Activated T-helper 17 cell treated with anti-CD3 and anti-CD28 coated beads, Interleukin-2, amount 50 U/mL, for 72 hours (primary cell): ENCODE measurements at places on chromosomes 2 and 18.

- no peaks in the 10 kb centered on the region for H3K4me1 ChIP-seq
- peaks cover 15% of the 10 kb centered on the region for H3K27me3 ChIP-seq
- no peak for ATAC-seq
- H3K36me3 ChIP-seq = no peaks in the 10 kb centered on the region
- no peak overlapping the region for H3K27ac ChIP-seq
Measured at GRCh38 chr18:55780586-55781071, 192.6 kb upstream of the TCF4 start.

- no peak overlapping the region for H3K27ac ChIP-seq
- ATAC-seq = no peak
- no peaks in the 10 kb centered on the region for H3K36me3 ChIP-seq
- H3K4me3 ChIP-seq = peak overlapping the region; percentile 83
Measured at GRCh38 chr2:48532174-48532573, 2.2 kb downstream of the STON1 start.

DNA sequence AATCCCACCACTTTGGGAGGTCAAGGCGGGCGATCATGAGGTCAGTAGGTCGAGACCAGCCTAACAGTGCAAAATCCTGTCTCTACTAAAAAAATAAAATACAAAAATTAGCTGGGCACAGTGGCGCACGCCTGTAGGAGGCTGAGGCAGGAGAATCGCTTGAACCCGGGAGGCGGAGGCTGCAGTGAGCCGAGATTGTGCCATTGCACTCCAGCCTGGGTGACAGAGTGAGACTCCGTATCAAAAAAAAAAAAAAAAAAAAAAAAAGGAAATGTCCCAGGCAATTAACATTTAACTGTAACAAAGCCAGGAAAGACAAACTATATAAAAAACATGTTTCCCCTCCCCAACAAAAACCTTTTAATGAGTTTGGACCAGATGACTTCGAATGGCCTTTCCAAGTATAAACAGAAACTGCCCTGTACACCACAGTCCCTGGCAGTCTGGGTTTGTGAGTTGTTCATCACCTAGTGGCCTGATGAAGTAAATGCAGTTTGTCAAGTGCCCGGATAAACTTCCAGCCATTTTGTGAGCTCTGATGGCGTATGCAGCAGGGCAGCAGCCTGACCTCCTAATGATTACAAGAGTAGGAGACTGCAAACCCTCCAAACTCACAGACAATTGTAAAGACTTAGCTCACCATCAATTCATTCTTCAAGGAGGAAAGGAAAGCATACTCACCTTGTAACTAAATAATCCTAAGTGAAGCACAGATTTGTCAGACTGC lies 16.6 kb upstream of the PCBP1 start:
- H3K27ac ChIP-seq = peak overlapping the region; percentile 98
- peak overlapping the region; percentile 83 for H3K4me3 ChIP-seq
- no peaks in the 10 kb centered on the region for H3K27me3 ChIP-seq
- peaks cover 33% of the 10 kb centered on the region for H3K4me1 ChIP-seq

DNA sequence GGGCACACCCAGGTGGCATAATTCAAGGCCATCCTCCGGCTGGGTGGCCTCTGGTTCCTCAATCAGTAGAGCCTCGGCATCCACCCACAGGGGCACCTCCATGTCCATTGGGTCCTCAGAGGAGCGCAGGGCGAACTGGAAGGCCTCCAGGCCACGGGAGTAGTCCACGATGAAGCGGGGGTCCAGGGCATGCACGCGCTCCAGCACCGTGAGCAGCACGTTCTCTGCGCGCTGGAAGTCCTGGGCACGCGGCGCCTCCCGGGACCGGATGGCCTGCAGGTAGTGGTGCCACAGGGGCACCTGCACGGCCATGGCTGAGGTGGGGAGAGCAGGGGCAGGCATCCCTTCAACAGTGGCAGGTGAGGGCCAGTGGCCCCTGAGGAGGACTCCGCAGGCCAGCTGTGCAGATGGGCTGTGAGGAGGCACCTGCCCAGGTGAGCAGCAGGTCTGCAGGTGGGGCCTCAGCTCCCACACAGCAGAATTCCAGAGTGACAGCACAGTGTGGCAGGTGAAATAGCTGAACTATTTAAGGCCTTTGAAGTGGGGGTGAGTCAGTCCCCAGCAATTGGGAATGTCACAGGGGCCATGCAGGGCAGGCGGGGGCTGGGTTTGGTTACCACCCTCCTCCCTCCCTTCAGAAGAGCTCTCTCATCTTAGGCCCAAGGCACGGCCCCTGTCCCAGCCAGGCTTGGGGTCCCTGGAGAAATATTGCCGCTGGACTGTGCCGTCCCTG lies at the start of gene MAB21L4:
Gene MAB21L4, minus strand, starts transcription at position 501 of the 733 bp plus-strand sequence. Its CDS starts 159 bp downstream, at position 342.
- H3K4me1 ChIP-seq = no peaks in the 10 kb centered on the region
- ATAC-seq = no peak
- H3K36me3 ChIP-seq = no peaks in the 10 kb centered on the region
- H3K27me3 ChIP-seq = peaks cover 3% of the 10 kb centered on the region
- no peak within 1 kb of the TSS for H3K4me3 ChIP-seq

- no peak overlapping the region for H3K4me3 ChIP-seq
- H3K27ac ChIP-seq = no peak overlapping the region
- ATAC-seq = no peak
- peaks cover 4% of the 10 kb centered on the region for H3K4me1 ChIP-seq
- no peaks in the 10 kb centered on the region for H3K36me3 ChIP-seq
- no peaks in the 10 kb centered on the region for H3K27me3 ChIP-seq
Measured at GRCh38 chr18:23321996-23322395, 131.1 kb upstream of the RIOK3 start.

GRCh38 chr2:67560771-67561456 lies 163.8 kb downstream of the ETAA1 start:
- H3K27ac ChIP-seq = no peak overlapping the region
- no peaks in the 10 kb centered on the region for H3K4me1 ChIP-seq
- no peaks in the 10 kb centered on the region for H3K36me3 ChIP-seq
- H3K27me3 ChIP-seq = peaks cover 4% of the 10 kb centered on the region
- H3K4me3 ChIP-seq = no peak overlapping the region

DNA sequence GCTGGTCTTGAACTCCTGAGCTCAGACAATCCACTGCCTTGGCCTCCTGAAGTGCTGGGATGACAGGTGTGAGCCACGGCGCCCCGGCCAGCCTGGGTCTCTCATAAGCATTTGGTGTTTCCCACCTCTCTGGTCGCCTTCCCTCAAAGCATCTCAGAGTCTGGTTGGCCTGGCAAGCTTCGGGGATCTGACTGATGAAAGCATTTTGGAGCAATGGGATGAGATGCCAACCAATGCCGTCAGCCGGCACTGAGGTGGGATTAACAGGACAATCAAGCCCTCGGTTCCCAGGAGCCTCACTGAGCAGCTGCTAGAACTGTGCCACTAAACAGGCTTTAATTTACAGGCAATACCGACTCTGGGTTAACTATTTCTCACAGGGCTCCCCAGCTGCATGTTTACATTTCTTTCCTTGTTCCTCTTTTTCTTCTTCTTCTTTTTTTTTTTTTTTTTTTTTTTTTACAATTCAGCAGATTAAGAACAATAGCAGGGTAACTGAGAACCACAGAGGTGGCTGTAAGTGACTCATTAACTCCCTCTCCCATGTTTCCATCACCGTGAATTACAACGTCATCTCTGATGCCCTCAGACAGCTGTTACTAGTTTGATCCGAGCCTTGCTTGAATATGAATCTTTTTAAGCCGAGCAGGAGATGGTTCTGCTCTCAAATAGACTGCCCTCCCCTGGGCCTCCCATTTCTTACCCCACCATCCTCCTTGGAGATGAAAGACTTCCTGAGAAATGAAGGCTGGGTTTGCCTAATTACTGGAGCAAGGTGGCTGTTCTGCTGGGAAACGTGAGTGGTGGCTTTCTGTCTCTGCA lies 37.9 kb downstream of the ODC1 start:
- peaks cover 40% of the 10 kb centered on the region for H3K4me1 ChIP-seq
- peak overlapping the region; percentile 56 for H3K27ac ChIP-seq
- H3K27me3 ChIP-seq = no peaks in the 10 kb centered on the region
- ATAC-seq = no peak

DNA sequence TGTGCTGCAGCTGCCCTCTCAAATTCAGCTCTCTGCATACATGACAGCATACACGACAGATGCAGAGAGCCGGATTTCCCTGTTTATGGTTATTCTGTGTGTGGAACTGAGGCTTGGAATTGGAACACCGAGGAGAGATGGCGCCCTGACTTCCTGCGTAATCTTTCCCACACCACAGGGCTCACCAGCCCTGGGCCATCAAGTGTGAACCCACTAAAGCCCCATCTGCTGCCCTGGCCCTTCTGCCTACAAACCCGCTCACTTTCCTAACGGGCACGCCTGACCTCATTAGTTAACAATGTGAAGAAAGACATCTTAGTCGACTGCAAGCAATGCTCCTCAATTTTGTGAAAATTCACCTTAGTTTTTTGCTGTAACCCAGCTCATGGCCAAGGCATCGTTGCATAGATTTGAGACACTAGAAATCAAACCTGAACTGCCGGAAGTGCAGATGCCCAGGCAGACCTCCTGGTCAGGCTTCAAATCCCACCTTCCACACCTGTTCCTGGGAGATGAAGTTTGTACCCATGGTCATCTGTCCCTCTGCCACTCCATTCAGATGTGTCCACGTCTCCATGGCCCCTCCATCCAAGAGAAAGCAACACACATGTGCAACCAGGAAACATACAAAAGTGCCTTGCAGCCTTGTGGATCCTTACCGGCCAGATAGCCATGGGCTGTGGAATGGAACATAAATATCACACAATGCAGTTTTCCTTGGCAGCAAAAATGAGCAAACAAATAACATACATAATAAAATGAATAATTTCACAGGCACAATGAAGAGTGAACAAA lies 5.0 kb upstream of the CIDEA start:
- no peaks in the 10 kb centered on the region for H3K36me3 ChIP-seq
- H3K27ac ChIP-seq = no peak overlapping the region
- no peaks in the 10 kb centered on the region for H3K4me1 ChIP-seq
- peaks cover 34% of the 10 kb centered on the region for H3K27me3 ChIP-seq
- no peak overlapping the region for H3K4me3 ChIP-seq
- ATAC-seq = no peak

GRCh38 chr18:79942211-79942610 lies 9.2 kb downstream of the SLC66A2 start:
- no peak for ATAC-seq
- H3K27me3 ChIP-seq = no peaks in the 10 kb centered on the region
- peaks cover 47% of the 10 kb centered on the region for H3K36me3 ChIP-seq
- H3K4me1 ChIP-seq = peaks cover 16% of the 10 kb centered on the region
- H3K4me3 ChIP-seq = no peak overlapping the region

DNA sequence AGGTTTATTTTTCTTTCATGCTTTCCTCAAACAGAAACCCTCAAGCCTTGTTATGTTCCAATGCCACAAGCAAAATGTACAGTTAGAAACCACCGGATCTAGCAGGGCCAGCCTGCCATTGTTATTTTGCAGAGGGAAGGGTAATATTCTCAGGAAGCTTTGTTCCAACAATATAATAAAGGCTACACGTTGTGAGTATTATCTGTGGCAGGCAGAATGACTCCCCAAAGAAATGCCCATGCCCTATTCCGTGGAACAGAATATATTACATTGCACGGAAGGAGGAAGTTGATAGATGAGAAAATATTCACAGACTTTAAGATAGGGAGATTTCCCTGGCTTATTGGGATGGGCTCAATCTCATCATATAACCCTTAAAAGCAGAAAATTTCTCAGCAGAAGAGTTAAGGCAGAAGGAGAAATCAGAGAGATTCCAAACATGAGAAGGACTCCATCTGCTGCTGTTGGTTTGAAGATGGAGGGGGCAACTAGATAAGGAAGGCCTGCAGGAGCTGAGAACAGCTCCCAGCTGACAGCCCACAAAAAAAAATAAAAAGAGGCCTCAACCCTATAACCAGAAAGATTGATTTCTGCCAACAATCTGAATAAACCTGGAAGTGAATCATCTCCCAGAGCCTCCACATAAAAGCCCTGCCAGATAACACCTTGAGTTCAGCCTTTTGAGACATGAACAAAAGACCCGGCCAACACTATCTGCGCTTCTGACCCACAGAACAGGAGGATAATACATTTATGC lies 466.6 kb downstream of the LPIN1 start:
- H3K27me3 ChIP-seq = no peaks in the 10 kb centered on the region
- H3K4me3 ChIP-seq = no peak overlapping the region
- H3K27ac ChIP-seq = no peak overlapping the region
- H3K4me1 ChIP-seq = no peaks in the 10 kb centered on the region

DNA sequence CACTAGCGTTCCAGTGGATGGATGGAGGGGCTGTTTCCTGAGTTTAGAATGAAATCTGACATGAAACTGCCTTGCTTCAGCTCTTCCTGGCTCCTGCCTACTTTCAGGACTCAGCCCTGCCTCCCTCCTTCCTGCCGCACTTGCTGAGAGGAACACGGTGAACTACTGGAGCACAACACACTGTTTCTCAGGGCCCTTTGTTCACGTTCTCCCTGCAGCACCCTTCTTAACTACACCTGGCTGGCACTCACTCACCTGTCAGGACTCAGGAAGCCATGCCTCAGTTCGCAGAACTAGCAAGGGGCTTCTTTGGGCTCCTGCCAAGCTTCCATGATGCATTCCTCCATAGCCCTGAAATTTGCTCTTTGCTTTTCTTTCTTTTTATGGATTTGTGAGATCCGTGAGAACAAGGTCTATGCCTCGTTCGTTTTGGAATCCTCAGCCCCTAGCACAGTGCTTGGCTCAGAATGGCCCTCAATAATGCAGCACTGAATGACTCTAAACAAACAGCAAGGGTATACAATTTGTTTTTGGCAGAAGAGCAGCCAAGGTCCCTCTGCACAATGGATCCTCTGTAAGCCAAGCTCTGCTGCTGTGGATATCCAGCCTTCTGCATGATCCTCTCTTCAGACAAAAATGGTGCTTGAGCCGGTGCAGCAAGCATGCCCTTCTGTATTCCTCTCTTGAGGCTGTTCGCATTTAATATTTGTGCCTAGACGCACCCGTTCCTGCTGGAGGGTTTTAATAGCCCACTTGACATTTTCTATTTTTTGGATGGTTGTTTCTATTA lies 357.0 kb downstream of the TSN start:
- H3K36me3 ChIP-seq = no peaks in the 10 kb centered on the region
- H3K27me3 ChIP-seq = peaks cover 16% of the 10 kb centered on the region
- no peak for ATAC-seq
- H3K4me3 ChIP-seq = no peak overlapping the region

DNA sequence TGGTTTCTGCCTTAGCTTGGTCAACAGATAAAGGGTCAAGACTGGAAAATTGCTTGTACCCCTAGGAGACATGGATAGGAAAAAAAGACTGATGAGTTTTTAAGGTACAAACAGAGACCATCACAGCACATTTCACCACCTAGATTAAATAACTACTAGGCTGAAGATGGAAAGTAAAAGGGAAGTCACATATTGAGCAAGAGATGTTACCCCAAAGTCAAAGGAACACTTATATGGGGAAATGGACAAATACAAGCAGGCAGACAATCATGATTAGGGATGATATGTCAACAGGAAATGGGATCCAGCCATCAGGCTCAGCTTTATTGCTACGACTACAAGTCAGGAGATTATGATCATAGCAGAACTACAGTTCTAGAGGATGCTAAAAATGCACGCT lies 1643.1 kb upstream of the CELF4 start:
- no peaks in the 10 kb centered on the region for H3K36me3 ChIP-seq
- H3K27ac ChIP-seq = no peak overlapping the region
- H3K4me1 ChIP-seq = no peaks in the 10 kb centered on the region
- no peak for ATAC-seq
